ENCODE measurements at places on chromosomes 2 and 18.

DNA sequence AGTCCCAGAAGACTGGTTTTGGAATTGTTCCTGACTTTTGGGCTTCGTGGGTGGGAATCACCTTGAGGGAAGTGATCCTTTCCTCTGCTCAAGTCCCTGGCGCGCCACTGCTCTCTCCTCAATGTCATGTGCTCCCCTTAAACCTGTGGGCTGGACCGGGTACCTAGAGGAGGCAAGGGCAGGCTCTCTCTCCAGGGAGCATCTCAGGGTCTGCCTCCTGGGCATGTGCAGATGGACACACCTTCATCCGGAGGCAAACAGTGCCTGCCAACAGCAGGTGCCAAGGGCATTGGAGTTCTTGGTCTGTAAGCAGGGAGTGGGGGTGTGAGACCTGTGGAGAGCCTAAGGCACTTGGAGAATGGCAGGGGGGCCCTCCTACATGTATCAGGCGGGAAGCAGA lies 142.6 kb downstream of the INHBB start:
- DNase-seq, result no peak

DNA sequence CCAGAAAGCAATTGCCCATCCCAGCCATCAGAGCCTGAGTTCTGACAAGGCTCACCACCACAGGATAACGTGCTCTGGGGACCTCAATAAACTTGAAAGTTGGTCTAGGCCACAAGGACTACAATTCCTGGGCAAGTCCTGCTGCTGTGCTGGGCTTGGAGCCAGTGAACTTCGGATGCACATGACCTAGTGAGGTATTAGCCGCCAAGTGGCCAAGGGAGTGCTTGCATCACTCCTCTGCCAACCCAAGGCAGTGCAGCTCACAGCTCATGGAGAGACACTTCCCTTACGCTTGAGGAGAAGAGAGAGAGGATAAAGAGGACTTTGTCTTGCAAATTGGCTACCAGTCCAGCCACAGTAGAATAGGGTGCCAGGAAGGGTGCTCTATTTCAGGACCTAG lies 219.6 kb downstream of the MBD2 start:
- DNase-seq, result no peak

GRCh38 chr18:38402509-38402908 lies 836.9 kb upstream of the CELF4 start:
- DNase-seq, result no peak

DNA sequence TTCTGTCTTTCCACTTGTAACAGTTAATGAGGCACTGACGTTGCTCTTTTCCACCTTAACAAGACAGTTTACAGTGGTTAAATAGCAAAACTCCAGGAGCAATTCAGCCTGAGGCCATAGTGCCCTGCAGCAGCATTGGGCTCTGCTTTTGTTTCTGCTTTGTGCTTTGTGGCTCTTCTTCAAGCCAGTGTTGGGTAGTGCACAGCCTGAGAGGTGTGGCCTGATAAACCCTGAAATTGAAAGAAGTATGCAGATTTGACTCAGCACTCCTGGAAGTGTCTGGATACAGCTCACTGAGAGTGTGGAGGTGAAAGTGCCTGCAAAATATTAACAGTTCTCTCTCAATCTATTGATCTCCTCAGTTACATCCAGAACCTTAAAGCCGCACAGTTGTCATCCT lies 63.0 kb downstream of the STK25 start:
- DNase-seq, result no peak

DNA sequence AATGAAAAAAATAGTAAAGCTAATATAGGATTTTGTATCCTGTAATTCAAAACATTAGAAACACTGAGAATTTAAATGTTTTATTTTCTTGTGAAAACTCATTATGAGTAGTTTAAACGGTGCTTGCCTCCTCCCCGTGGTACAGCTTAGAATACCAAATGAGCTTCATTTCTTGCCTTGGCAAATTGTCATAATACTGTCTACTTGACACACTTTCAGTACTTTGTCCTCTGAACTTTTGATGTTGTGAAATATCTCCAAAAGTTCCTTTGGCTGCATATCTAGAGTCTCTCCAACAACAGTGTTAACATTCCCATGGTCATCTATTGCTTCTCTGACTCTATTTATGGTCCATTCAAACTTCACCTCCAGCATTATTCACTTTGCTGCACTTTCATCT lies 61.9 kb upstream of the EPB41L5 start:
- no peak for DNase-seq

DNA sequence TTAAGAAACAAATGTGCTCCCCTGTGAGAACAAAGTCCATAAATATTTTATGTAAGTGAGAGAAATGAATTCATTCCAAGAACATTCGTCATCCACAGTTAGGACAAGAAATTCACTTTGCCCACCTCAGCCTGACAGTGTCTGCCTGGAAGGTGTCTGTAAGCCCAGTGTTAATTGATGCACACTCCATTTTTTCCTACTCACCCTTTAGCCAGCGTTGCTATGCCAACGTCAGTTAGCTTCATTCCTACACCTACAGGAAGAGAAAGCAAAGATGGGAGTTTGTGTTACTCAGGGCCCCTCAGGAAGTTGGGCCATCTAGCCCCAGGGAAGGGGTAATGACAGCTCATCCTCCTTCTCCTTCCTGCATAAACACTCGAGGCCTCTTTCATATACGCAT lies 131.0 kb downstream of the ALPK2 start:
- DNase-seq, result no peak

DNA sequence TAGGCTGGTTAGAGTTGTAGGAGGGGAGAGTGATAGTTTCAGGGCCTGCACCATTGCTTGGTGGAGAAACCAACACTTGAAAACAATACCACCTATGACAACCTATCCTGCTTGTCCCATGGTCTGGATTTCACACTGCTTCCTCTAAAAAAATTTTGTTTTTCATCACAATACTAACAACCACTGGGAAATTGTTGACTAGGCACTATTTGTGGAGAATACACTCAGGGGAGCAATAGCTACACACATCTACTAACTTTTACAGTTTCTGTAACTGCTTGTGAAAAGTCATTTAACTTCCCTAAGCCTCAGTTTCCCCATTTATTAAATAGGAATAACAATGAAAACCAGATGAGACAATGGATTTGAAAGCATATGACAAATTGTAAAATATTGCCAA lies 4.1 kb upstream of the CRYGB start:
- no peak for DNase-seq

DNA sequence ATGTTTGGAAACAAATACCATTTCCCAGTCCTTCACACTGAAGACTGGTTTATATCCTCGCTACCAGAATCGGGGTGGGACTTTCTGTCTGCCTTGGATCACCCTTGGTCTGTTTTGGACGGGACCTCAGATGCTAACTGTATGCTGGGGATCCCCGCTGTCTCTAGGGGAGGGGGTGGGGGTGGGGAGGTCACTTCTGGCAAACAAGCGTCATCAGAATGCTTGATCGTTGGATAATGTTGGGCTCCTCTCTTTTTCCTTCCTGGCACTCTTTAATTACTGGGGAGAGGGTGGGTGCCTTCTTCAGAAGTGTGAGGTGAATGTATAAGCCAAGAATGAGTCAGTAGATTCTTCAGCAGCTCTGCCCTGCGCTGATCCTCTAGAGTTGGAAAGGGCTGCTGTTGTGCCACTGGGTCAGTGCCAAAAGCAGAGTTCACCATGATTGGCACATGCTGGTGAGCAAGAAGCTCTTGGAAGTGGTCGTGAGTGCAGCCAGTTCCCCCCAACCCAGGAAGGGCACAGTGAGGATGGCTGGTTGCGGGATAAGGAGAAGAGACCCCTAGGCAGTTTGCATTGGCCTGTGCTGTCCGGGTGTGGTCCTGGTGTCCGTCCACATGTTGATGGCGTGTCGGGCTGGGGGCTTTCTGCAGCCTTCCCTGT lies 32.2 kb downstream of the DGKD start:
- DNase-seq, result no peak

DNA sequence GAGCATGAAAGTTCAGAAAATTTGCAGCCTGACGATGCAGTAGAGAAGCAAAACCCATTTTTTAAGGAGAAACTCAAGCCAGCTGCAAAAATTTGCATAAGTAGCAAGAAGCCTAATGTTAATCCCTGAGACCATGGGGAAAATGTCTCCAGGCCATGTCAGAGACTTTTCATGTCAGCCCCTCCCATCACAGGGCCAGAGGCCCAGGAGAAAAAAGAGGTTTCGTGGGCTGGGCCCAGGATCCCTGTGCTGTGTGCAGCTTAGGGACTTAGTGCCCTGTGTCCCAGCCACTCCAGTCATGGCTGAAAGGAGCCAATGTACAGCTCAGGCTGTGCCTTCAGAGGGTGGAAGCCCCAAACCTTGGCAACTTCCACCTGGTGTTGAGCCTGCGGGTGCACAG lies 533.0 kb downstream of the THSD7B start:
- no peak for DNase-seq

GRCh38 chr2:226526716-226527115 lies 272.9 kb downstream of the IRS1 start:
- DNase-seq, result no peak

- no peak for DNase-seq
Observed at GRCh38 chr2:110807522-110807921, 75.1 kb downstream of the ACOXL start.

GRCh38 chr2:8863331-8863953 lies 26.0 kb upstream of the KIDINS220 start:
- DNase-seq, result no peak

DNA sequence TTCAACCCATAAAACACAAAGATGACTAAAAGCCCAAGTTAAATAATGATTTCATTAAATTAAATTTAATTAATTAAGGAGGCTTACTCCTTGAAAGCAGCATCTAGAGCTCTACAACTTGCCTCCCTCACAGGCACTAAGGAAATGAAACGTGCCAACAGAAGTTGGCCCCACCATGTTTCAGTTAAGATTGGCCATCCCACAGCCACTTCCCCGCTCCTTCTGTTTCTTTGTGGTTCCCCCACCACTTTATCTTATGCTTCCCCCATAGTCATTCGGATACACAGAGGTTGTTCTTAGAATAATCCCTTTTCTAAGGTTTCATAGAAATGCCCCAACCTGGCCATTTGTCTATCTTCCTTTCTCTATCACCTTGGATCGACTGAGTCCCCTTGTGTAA lies 101.6 kb upstream of the RIOK3 start:
- no peak for DNase-seq

DNA sequence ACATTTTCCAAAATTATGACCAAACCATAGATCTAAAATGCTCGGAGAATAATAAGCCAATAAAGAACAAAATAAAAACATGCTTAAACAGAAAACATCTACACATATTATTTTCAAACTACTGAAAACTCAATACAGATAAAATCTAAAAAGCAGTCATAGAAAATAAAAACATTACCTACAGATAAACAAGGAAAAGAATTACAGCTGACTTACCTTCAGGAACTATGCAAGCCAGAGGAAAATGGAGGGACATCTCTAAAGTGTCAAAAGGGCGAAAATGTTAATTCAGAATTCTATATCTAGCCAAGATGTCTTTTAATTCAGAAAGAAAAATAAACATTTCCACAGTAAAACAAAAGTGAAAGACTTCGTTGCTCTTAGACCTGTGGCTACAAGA lies 112.9 kb upstream of the GYPC start:
- DNase-seq, result no peak

DNA sequence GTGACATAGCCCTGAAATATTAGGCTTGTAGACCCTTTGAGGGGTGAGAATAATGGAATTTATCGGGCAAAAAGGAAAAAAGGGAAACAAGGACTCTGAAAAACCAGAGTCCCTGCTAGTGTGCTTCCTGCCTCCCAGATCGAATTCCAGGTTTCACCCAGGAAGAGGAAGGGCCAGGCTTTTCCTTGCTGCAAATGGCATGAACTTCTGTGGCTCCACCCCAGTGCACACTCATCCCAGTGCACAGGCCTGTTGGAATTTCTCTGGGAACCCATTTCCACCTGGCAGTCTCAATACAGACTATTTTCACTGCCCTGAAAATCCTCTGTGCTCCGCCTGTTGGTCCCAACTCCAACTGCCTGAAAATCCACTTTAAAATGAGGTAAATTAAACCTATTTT lies 29.9 kb downstream of the C18orf54 start:
- DNase-seq, result no peak

- DNase-seq, result no peak
Observed at GRCh38 chr2:239736358-239737143, 288.6 kb downstream of the NDUFA10 start.

DNA sequence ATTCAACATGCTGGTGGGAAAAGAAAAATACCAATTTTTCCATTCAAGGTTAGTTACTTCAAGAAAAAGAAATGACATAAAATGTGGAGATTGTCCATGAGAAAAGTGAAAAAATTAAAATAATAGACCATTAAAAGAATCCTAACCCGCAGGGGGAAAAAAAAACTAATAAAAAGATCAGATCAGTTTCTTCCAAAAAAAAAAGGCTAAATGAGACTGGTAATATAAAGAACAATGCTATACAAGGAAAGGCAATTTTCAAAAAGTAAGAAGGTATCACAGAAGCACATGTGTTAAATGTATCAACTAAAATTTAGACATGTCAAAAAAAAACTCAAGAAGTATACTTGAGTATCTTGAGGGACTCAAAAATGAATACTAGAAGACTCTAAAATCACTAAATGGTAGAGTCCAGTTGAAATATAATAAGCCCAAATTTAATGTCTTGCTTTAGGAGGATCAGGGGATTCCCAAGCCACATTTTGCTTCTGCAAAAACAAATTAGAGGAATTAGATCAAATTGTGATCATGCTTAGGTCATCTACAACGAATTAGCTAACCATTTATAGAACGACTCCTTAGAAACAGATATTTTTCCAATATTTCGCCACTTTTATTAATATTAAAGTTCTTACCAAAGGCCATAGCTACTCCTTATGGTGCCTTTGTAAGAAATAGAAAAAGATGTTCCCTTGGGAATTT lies 35.8 kb upstream of the GLS start:
- no peak for DNase-seq

DNA sequence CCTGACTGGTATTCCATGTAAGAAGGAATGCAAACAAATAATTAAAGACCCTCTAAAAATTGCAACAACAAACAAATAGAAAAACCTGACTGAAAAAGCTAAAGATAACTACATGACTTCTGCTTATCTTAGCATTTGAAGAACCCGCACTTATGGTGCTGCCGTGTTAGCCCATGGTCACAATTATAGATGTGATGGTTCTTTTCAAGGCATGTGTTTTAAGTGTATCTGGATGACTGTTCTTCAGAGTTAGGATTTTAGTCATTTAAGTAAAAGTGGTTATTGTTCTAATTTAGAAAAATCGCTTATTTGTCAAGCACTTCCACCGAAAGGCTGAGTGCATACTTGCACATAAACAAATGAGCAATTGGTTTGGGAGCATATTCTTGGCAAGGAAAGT lies 77.3 kb downstream of the CPS1 start:
- no peak for DNase-seq

GRCh38 chr18:22556222-22557167 lies 138.8 kb upstream of the CTAGE1 start:
- DNase-seq, result no peak
